ELR (cell line): ENCODE measurements at places on chromosomes 5 and 9.

GRCh38 chr5:80625230-80625629 lies 29.2 kb upstream of the MSH3 start:
- no peak for DNase-seq

- DNase-seq = no peak
Measured at GRCh38 chr5:136070486-136071285, 41.9 kb downstream of the TGFBI start.

GRCh38 chr9:104586496-104587180 lies 12.6 kb downstream of the OR13C5 start:
- no peak for DNase-seq

- no peak for DNase-seq
Measured at GRCh38 chr5:171115519-171115918, 193.5 kb upstream of the TLX3 start.

GRCh38 chr5:89418407-89419085 lies 535.6 kb upstream of the MEF2C start:
- DNase-seq = no peak

GRCh38 chr5:92401492-92401891 lies 1018.4 kb upstream of the ARRDC3 start:
- DNase-seq = no peak

DNA sequence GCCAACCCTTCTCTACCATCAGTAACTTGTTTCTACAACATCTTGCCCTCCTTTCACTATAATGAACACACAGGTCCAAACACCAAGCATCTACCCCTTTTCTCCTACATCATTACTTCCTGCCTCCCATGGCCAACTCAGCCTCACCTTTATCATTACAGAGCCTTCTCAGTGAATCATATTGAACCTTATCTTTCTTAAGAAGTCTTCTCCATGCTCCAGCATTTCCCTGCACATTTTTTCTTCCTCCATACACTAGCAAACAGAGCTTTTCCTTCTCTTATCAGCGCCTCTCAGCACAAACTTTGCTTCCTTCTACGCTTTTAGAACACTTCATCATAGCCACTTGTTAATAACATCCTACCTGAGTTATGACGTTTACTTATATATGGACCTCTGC lies 148.2 kb downstream of the ARL15 start:
- no peak for DNase-seq

- no peak for DNase-seq
Measured at GRCh38 chr5:180159756-180160155, 49.3 kb downstream of the RASGEF1C start.

DNA sequence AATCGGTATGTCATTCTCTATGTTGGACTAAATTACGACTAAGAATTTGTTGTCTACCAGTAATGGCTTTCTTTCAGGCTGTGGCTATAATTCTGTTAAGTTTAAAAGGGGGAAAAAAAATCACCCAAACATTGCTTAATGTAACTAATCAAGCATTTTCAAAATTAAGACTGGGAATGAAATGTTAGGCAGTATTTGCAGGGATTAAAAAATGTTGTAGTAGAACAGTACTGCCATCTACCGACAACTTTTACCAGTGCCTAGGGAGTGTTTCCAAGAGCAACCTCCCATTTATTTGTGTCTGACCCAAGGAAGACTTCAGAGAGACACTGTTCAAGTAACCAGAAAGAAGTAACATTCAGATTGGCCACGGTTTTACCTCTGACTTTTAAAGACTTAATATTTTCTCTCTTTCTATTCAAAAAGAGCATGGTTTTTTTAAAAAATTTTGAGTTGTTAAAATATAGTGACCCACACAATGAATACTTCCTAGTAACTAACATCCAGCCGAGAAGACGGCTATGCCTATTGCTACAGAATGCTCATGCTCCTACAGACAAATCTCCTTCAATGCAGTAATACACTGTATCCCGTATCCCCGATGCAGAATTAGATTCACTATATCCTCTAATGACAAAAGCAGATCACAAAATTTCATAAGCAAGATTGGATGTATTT lies 92.4 kb downstream of the ARL15 start:
- DNase-seq = peak; percentile 73

DNA sequence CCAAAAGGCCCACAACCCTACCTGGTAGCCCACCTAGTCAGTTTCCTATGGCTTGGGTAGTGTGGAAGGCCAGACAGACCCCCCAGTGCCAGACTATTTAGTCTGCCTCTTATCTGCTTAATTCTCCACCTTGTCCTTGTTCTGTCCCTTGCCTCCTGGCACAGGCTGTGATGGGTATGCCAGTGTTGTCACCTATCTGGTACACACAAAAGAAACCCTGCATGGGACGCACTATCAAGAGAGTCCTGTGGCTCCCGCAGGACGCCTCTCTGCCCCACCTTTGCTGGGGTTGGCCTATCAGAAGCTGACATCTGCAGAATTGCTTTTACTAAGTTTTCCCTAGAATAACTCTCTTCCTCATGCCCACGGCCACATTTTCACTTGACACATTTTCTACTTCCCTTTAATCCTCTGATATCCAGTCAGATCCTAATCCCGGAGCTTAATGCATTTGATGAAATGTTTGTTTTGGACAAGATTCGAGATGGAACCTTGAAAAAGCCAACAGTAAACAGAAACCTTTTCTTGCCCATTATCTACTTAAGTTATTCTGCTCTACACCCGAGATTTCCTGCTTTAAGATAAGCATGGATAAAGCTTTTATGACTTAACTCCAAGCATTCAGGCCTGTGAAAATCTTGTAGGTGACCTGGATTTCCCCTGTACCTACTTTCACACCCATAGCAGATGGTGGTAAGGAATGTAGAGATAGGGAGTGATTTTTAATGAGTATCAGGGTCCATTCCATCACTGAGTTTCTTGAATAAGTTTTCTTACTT lies 468.5 kb downstream of the ZNF608 start:
- DNase-seq = no peak

- peak; percentile 57 for DNase-seq
Measured at GRCh38 chr5:34022121-34022705, 14.4 kb upstream of the AMACR start.

DNA sequence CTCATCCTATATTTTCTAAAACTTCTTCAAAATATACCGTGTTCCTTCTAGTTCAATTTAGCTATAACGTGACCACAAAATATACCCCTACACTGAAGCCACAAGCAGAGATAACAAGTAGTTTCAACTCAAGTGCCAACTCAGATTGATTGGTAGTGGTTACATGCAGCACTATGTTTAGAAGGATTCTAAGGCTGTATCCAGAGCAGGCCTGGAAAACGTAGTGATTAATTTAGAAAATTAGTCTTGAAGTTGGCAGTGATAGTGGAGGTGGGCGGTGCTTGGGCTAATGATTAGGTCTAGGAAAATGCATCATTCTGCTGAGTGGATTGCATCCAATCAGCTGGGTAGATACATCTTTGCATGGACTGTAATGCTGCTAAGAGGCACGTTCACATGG lies 61.5 kb downstream of the MAMDC2 start:
- DNase-seq = no peak

- no peak for DNase-seq
Measured at GRCh38 chr5:119996128-119996527, 366.8 kb downstream of the FAM170A start.

DNA sequence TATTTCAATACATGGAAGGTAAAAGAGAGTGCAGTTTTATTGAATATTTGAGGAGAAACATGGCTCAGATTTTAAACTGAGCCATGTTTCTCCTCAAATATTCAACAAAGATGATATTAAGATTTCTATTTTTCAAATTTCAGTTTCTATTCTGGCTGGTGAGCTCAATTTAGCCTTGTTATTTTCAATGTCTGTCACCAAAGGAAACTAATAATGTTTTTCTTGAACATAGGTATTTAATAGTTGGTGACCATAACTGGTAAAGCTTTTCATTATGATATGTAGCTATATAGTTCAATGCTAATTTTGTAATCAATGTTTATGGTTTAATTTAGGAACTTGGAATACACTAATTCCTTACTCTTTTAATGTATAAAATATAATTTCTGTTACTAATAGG lies 177.4 kb downstream of the FER start:
- no peak for DNase-seq
